Iris pigment epithelial cell (primary cell): ENCODE measurements at places on chromosomes 7 and 10.

- no peak for DNase-seq
These were observed 857.6 kb downstream of the GATA3 start for GRCh38 chr10:8912108-8912507.

DNA sequence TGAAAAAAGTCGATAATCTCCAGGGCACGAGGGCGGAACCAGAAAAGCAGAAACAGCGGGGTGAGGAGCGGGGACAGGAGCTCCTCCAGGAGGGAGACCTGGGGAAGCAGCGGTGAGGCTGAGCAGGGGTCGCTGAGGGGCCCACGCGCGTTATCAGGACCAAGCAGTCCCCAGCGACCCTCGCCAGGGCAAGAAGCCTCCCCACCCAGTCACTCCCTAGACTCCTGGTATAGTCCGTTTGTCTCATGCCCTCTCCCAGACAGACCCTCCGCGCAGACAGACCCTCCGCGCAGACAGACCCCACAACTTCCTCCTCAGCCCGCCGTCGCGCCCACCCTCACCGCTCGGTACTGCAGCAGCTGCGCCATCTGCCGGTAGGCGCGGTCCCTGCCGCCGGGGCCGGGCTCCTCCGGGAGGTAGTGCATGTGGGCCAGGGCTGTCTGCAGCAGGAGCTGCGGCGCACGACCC lies 6.3 kb downstream of the ATG9B start:
- peak; percentile 42 for DNase-seq

DNA sequence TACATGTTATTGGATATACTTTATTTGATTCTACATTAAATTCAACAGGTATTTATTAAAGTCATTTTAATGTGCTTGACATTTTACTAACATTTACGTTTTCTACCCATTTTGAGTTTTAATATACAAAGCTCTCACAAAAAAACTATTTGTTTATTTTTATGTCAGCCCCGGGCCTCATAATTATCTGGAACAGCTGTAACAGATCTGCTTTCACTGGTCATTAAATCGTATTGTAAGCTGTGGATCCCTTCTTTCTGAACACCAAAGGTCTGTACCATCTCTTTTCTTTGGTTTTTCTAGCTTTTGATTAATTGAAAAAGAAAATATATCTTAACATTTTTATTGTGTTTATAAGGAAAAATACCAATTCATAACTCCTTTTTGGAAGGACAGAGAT lies 73.5 kb downstream of the SEMA3E start:
- DNase-seq: no peak

DNA sequence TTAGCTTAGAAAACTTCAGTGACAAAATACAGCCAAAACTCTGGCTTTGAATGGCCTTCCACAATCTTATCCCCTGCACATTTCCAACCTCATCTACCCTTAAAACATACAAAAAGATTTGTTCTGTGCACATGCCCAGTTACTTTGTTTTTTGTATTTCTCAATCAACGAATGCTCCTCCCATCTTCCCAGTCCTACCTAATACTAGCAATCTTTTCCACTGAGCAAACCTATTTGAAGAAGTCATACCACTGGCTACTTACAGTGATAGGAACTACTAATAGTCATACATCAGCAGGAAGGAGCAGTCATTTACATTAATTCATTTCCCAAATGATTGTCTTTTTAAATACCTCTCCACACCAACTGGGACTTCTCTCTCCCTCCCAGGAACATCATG lies 2.5 kb downstream of the USP54 start:
- DNase-seq: peak; percentile 76

DNA sequence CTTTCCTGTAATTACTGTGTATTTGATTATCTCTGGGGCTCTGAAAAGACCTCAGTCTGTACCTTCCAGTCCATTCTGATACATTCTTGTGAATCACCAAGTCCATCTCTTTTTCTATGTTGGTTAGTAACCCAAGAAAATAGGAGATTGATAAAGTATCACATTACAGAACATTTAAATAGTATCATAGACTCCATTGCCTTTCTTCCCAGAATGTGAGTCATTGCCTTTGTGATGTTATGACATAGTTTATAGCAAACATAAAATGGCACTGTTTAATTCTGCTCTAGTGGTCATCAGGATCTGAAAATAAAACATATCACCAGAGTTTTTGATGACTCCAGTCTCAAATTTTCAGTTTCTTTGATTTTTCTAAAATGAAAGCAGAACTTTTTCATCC lies 78.4 kb downstream of the NRG3 start:
- no peak for DNase-seq

- no peak for DNase-seq
These were observed 868.4 kb upstream of the C7orf33 start for GRCh38 chr7:147721962-147722830.

DNA sequence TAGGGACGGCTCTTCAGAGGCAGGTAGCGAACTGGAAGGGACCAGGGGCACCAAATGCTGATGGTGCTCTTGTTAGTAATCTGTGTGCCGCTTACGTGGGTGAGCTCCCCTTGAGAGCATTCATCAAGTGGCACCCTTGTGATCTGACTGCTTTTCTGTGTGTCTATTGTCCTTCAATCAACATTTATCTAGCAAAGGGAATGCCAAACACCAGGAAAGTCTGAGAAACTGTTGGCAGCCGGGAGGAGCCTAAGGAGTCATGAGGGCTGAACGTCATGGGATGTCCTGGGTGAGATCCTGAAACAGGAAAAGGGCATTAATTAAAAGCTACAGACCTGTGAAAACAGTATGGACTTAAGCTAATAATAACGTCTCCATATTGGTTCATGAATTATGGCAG lies 733.1 kb downstream of the TYW1 start:
- DNase-seq: no peak

- DNase-seq: peak; percentile 28
These were observed 47.2 kb downstream of the SORBS1 start for GRCh38 chr10:95513941-95514392.

GRCh38 chr7:141012044-141012685 lies 2.6 kb downstream of the MRPS33 start:
- DNase-seq: peak; percentile 56

- DNase-seq: no peak
These were observed 48.9 kb downstream of the SLC39A12 start for GRCh38 chr10:18000601-18001000.
